NCI-H2081 treated with DMSO at 0.1 percent for 48 hours (cell line): ENCODE measurements at places on chromosomes 7 and 10.

- no peak for DNase-seq
Observed at GRCh38 chr10:90398566-90398965, 459.3 kb downstream of the HTR7 start.

DNA sequence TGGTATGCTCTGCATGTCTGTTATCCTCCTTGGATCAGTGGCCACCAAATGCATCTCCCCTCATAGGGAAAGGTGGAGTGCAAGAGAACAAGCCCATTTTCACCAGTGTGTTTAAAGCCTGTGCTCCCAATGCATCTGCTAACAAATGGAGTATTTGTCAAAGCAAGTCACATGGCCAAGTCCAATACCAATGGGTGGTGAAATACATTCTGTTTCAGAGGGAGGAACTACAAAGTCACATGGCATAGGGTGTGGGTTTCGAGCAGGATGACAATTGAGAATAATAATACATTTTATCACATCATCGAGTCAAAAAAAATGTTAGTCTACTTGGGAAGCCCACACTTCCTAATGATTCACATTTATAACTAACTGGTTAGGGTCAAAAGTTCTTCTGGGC lies 62.7 kb downstream of the SUGCT start:
- DNase-seq, result no peak

DNA sequence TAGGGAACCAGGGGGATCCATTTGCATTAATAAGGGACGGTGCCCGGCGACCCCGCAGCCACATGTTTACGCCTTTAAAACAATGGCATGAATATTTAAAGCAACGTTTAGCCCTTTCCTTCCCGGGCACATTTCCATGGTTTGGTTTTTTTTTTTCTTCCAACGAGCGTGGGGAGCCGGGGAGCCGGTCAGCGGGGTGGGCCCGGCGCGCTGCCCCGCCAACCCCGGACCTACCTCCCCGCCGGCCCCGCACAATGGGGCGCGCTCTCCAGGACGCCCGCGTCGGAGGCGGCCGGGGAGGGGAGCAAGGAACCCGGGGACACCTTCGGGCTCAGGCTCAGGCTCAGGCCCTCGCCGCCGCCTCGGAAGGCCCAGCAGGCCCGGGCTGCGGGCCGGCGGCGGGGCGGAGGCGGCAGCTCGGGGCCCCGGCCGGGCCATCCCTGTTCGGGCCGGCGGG lies 1.0 kb downstream of the SEPHS1 start:
- DNase-seq, result no peak

DNA sequence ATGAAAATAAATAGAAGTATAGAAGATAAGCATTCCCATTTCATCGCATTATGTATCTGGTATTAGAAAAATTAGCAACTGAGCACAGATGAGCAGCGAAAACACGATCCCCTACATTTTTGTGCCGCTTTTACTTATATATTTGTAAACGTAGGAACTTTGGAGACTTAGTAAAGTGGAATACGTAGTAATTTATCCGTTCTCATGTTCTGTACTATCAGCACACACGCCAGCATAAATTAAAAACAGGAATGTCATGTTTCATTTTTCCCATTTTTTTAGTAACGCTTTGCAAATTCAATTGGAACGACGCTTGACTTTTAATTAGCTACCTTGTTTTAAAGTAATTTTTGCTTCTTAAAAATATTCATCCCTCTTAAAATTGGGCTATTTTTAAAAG lies 2.4 kb downstream of the ZNRF2 start:
- DNase-seq, result no peak

- no peak for DNase-seq
Observed at GRCh38 chr10:132322586-132323048, 9.4 kb upstream of the LRRC27 start.

- no peak for DNase-seq
Observed at GRCh38 chr7:42770114-42770513, 141.8 kb downstream of the C7orf25 start.

DNA sequence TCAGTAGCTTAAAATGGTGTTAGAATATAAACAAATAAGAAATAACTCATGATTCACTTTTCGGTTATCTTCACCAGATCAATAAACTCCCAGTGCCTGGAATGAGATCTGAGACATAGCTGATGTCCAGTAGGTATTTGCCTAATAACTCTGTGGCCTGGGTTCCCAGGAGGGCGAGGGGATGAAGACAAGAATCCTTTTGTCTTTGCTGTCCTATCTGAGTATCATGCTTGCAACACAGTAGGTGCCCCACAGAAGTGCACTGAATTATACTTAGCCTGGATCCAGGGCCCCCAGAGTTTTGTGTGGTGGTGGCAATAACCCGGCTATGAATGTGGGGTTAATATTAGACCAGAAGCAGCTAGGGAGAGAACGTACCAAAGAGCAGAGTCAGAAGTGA lies 350.1 kb upstream of the AOAH start:
- no peak for DNase-seq

DNA sequence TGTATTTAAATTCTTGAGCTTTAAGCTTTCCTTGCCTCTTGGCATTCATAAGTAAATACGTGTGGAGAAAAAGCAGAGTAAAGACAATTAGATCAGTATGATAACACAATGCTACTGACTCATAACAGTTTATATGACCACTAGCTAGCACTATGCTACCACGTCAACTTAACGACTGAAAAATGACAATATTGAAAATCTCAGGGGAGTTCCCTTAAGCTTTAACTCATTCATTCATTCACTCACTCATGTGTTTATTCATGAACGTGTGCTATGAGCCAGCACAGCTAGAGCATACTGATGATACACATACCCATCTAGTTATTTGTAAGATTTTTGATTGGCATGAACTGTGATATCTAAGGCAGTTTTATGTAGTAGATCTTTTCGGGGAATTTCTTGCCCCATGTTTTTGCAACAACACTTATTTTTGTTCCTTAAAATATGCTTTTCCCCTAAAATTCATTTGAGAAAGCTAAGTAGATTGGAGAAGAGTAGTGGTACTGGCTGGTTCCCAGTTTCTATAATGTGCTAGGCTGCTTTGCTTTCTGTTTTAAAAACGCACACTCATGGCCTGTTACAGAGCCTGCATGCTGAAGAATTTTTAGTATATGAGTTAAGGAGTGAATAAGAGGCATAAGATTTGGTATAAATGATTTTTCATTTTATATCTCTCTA lies 57.4 kb upstream of the ACBD5 start:
- no peak for DNase-seq

DNA sequence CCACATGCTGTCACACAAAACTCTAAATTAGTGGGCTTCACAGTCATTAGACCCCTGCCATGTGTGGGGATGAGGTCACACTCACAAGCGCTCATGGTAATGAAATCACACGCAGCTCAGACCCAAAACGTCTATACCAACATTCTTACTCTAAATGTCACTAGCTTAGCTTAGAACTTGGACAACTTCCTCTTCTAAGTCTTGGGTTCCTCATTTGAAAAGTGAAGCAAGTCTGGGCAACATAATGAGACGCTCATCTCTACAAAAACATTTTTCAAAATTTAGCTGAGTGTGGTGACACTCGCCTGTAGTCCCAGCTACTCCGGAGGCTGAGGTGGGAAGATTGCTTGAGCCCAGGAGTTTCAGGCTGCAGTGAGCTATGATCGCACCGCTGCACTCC lies 92.7 kb upstream of the MACROH2A2 start:
- no peak for DNase-seq

- DNase-seq, result peak; percentile 25
Observed at GRCh38 chr7:81887098-81888090, 117.5 kb upstream of the HGF start.
